Caco-2 (cell line): ENCODE measurements at places on chromosomes 1 and 21.

- no peak for DNase-seq
Measured at GRCh38 chr1:9164919-9165318, 36.0 kb upstream of the GPR157 start.

- DNase-seq = no peak
Measured at GRCh38 chr1:92480200-92480812, 6.4 kb downstream of the GFI1 start.

DNA sequence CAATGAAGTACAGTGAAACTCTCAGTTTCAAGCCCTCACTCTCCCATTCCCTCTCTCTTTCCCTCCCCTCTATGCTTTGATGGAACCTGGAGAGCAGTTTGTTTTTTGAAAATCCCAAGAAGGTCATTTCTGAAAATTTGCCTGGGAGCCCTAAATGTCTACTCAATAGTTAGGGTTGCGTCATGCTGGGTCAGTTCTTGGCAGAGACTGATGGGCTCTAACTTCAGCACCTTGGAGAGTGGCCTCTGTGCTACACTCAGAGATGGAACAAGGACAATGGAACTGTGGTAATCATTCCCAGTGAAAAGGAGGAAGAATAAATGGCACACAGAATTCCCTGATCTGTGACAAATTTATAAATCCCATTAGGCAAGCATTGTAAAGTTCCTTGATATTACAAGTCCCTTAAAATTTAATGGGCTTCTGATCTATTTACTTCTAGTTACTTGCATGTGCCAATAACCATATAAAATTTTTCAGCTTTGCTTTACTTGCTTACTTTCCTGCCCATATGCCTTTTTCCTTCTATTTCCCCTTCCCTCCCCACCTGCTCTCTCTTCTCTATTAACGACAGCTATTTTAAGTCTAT is 182.9 kb upstream of the KCND3 start:
- DNase-seq = peak; percentile 44

DNA sequence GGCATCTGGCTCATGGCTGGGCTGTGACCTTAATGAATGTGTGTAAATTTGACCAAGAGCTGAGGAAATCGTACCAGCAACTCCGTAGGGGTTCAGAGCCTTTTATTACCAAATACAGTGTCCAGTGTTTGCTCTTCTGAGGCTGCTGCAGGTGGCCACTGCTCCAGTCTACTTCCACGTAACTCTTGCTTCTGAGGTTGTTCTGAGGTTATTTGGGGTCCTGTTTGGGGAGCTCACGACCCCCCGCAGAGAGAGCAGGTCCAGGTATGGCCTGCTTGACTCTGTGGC is 33.6 kb downstream of the MAN1C1 start:
- no peak for DNase-seq

GRCh38 chr21:32206631-32207405 is 72.0 kb downstream of the MIS18A start:
- DNase-seq = no peak

DNA sequence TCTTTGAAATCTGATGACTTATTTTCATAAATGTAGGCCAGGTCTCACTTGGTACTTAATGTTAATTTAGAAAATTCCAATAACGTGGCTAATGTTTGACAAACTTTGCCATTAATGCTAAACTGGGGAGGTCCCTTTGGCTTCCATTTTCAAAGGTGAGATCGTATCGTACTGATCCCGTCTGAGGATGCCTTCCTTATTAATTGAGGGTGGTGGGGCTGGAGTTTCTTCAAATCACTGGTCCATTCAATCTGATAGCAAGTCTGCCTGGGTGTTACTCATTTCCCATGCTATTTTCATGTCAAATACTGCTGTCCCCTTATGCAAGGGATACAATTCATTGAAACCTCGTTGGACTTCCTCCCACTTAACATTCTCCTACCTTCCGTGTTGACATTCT is 327.1 kb downstream of the DISC1 start:
- DNase-seq = no peak

- no peak for DNase-seq
Measured at GRCh38 chr1:198630863-198631262, 8.0 kb upstream of the PTPRC start.

GRCh38 chr1:23693599-23693998 is 2.0 kb downstream of the RPL11 start:
- DNase-seq = no peak

DNA sequence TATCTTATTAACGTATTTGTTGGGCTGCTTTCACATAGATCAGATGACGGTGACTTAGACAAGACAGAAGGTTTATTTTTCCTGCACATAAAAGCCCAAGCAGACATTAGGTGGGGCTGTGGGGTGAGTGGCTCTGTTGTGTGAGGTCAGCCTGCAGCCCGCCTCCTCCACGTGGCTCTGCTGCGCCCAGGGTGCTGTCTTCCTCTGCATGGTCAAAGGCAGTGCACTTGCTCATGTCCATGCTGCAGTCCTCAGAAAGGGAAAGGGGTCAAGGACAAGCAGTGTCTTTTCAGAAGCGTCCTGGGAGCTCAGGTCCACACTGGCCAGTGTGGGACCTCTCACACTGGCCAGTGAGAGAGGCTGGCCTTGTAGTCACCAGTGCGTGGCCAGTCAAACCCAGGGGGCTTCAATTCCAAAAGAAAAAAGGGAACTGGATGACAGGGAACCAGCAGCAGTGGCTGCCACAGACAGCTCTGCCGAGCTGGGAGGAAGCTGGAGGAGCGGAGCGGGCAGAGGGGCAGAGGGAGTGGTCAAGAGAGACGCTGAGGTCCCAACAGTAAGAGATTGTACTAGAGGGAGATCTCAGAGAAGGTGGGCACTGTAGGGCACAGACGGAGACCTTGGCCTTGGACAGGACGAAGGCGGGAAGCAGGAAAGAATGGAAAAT is 35.9 kb upstream of the SLC45A1 start:
- no peak for DNase-seq

GRCh38 chr1:201004732-201005131 is 18.8 kb downstream of the KIF21B start:
- DNase-seq = no peak

DNA sequence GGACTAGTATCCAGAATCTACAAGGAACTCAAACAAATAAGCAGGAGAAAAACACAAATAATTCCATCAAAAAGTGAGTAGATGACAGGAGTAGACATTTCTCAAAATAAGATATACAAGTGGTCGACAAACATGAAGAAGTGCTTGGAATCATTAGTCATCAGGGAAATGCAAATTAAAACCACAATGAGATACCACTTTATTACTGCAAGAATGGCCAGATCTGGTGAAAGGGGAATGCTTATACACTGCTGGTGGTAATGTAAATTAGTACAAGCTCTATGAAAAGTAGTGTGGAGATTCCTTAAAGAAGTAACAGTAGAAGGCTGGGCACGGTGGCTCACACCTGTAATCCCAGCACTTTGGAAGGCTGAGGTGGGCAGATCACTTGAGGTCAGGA is 73.8 kb downstream of the POU2F1 start:
- no peak for DNase-seq

DNA sequence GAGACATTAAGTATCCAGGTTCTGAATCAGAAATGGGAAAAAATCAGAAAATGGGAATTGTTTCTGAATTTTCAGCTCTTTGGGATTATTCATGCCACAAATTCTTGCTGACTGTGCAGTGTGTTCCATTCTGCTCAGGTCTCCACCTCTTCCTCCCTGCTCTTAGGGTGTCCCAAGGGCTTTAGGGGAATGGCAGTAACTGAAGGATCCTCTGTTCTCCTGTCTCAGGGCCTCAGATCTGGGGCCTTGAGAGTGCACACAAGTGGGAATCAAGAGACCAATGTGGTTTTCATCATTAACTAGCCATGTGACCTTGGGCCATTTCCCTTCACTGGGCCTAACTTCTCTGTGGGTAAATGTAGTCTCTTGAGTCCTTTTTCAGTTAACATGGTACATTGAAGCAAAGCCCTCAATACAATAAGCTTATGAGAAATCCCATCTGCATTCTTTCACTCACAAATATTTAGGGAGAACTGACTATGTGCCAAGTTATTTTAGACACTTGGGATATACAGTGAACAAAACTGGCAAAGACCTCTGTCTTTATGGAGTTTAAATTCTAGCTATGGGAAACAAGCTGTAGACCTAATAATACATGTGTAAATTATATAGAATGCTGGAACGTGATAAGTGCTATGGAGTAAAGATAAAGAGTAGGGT is 75.7 kb upstream of the SPATA6 start:
- no peak for DNase-seq

- DNase-seq = no peak
Measured at GRCh38 chr21:17823846-17824245, 4.7 kb upstream of the C21orf91 start.

DNA sequence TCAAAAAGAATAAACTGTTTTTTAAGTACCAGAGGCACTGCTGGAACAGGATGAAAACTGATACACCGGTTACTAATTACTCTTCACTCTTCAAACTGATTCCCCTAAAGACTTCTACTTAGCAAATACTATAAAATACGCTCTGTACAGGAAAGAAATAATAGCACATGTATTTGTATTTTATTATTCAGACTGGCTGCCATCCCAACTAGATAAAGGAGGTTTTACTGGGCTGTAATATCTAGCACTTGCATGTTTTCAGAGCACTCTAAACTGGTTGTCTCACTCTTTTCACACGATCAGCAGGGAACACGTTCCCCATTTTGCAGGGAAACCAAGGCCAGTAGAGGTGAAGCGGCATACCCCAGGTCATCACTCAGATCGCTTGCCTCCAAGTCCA is 9.2 kb downstream of the SMIM12 start:
- DNase-seq = no peak

DNA sequence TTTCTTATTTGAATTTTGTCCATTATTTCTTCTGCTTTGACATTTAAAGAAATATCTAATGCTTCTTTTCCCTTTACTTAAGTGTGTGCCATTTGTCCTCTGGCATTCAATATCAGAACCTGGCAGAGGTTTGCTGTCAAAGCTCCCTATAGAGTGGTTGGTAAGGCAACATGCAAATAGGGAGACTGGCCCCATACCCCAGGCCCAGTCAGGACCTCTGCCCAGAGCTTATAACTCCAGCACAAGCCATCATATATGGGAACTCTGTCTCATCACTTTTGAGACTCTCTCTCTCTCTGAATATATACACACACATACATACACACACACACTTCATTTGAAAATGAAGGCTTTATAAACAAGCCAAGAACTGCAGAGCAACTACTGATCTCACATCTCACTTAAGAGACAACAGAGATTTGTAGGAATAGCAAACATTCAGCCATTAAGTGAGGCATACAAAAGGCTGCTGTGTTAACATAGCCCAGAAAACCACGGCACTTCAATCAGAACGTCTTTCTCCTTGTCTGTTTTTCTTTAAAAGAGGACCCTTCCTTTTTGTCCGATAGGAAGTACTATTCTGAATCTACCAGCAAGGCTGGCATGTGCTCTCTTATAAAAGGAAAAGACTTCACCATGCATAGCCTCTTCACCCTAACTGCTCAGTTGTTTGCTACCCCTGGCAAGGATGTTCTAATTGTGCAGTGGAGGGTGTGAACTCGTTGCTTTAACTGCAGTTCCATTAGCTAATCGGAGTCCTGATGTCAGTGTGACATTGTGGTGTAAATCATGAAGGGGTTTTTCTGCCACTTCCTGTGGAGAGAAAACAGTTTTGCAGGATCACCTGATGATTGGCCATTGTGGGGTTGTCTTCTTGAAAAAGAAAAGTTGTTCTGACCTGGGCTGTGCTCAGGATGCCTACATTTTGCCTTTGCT is 101.7 kb downstream of the NR5A2 start:
- no peak for DNase-seq

DNA sequence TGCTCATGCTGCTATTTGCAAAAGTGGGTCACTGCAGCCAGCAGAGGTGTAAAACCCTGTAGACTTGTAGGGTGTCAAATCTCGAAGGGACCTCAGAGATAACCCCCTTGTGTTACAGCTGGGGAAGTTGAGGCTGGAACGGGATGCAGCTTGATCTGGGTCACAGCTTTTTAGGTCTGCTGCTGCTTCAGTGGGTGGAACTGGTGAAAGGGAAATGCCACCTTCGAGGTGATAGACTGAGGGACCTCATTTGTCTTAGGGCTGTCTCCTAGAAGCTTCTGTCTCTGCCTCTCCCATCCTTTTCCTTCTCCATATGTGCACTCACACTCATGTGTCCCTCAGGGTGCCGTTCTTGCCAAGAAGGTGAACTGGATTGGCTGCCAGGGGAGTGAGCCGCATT is 35.4 kb downstream of the QSOX1 start:
- no peak for DNase-seq

DNA sequence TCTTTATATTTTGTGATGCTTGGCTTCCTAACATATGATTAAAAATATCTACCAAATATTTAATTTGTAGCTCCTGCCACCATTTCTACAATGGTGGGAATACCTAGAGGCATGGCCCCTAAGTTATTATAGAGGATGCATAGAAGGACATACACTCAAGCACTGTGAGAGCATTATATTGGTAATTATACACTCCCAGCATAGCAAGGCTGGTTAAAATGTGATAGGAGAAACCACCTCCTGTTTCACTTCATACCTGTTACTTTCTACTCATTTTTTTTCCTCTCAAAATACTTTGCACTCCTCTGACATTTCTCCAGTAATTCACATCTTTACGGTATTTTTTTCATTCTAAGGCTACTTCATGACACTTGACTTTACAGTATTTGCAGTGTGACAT is 92.9 kb downstream of the HS2ST1 start:
- DNase-seq = no peak

- DNase-seq = no peak
Measured at GRCh38 chr1:99613716-99614115, 32.2 kb upstream of the PALMD start.

- DNase-seq = peak; percentile 87
Measured at GRCh38 chr1:15153184-15153841, at the start of gene TMEM51. TSS of gene TMEM51 (plus strand) at chr1:15153747. CDS start at chr1:15215088, 61,341 bp downstream.

- no peak for DNase-seq
Measured at GRCh38 chr1:71053146-71053545, 5.5 kb upstream of the PTGER3 start.

- DNase-seq = no peak
Measured at GRCh38 chr1:6860401-6860800, 75.1 kb downstream of the CAMTA1 start.

GRCh38 chr1:244084763-244085162 is 33.7 kb downstream of the ZBTB18 start:
- DNase-seq = no peak
